Adrenal gland (tissue), 19 donors: ENCODE measurements at places on chromosomes 2 and 18. TPM values are rescaled to one million over a fixed set of nuclear protein-coding genes. Genes with fewer than 3 reads are reported as not detected.

DNA sequence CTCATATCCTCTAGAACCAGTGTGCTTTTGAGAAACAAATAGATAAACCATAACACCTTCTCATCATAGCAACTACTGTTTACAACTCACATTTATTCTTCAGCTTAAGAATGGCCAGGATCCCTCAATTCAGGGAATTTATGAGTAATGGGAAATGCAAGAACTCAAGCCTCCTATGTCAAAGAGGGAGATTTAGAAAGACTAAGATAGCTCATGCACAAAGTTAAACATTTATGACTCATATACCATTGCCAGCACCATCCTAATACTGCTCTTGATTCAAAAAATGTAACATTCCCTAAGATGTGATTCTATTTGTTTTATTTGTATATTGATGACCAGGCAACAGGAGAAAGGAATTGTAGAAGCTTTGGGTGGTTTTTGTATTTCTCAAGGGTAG lies 172.8 kb downstream of the CYP26B1 start:
- no peak for DNase-seq

GRCh38 chr18:75054046-75054445 lies 154.9 kb downstream of the PTGR3 start:
- no peak for DNase-seq

DNA sequence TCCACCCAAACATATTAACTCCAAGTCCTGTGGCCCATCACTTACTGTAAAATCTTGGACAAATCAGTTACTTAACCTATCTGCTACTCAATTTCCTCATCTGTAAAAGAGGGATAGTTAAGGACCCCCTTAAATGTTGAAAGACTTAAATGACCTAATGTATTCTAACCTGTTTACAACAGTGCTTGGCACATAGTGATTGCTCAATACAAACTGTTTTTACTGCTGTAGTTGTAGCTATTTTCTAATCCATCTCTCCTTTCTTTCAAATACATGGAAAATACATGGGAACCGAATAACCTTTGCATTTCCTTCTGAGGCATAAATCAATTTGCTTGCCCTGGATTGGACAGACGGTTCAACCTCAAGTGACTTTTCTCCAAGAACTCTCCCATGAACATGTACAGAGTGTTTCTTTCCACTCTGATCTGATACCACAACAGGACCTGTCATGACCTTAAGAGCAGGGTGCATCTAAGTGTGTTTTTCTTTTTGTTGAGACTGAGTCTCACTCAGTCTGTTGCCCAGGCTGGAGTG lies 2.7 kb downstream of the LNPK start:
- DNase-seq = no peak

The MROH2A gene
- total RNA-seq = not detected

- DNase-seq = no peak
Observed at GRCh38 chr2:105653302-105653701, 91.4 kb upstream of the NCK2 start.

- no peak for DNase-seq
Observed at GRCh38 chr2:130966149-130966774, 127.0 kb downstream of the FAM168B start.

The CLHC1 gene
- 5.9 TPM for total RNA-seq

- DNase-seq = no peak
Observed at GRCh38 chr2:162828545-162828944, 10.0 kb downstream of the KCNH7 start.

DNA sequence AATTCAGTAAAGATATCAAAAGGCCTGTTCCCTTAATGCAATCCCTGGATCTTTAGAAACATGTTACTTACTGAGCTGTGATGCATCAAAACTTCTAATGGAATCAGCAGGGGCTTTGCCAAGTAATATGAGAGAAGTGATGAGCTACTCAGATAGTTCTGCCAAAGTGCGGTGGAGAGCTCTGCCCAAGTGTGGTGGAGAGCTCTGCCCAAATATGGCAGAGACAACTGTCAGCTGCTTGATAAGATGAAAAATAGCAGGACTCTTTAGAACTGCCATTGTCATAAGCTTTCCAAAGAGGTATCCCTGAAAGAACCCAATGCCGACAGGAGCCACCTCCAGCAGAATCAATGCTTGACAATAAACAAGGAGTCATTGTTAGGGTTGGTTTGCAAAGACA lies 167.9 kb upstream of the SLC39A10 start:
- DNase-seq = no peak

The TDRD15 gene
- total RNA-seq = not detected

GRCh38 chr2:218884519-218884918 lies 3.9 kb downstream of the WNT10A start:
- DNase-seq = no peak

GRCh38 chr2:237431372-237431771 lies 17.4 kb upstream of the COL6A3 start:
- no peak for DNase-seq

- DNase-seq = no peak
Observed at GRCh38 chr2:232416521-232417470, 10.2 kb downstream of the ALPG start.

- no peak for DNase-seq
Observed at GRCh38 chr2:229087267-229087666, 183.8 kb downstream of the PID1 start.
